ENCODE measurements at places on chromosomes 7 and 10.

DNA sequence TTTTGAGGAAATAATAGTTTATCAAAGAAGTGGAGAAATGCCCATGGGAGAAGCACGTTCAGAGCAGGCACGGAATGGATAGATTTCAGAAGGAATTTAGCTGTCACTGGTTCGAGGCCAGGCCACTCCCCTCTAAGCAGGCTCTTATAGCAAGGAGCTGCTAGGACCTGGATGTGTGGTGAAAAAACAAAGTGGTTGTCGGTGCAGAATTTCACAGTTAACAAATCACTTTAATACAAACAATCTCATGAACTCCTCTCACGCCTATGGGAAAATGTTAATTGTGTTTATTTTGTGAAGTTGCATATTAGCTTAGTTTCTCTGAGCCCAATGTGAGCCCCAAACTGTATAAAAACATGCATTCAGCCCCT is 176.3 kb downstream of the PKD1L1 start:
- no peak for DNase-seq

- DNase-seq = no peak
Measured at GRCh38 chr10:20486791-20487190, 410.3 kb downstream of the NEBL start.

DNA sequence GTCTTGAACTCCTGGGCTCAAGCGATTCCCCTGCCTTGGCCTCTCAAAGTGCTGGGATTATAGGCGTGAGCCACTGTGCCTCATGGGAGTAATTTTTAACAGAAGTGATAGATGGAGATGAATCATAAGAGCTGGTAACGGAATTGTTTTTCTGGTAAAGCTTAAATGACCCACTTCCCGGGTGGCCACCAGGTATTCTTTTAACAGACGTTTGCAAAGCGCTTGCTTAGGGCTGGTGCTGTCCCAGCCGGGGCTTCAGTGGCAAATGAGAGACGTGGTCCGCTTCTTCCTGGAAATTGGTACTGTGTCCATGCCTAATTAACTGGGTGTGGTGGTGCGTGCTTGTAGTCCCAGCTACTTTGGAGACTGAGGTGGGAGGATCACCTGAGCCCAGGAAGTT is 23.5 kb downstream of the CAMK1D start:
- DNase-seq = no peak

- DNase-seq = peak; percentile 64
Measured at GRCh38 chr10:3803927-3804741, 19.1 kb upstream of the KLF6 start.

DNA sequence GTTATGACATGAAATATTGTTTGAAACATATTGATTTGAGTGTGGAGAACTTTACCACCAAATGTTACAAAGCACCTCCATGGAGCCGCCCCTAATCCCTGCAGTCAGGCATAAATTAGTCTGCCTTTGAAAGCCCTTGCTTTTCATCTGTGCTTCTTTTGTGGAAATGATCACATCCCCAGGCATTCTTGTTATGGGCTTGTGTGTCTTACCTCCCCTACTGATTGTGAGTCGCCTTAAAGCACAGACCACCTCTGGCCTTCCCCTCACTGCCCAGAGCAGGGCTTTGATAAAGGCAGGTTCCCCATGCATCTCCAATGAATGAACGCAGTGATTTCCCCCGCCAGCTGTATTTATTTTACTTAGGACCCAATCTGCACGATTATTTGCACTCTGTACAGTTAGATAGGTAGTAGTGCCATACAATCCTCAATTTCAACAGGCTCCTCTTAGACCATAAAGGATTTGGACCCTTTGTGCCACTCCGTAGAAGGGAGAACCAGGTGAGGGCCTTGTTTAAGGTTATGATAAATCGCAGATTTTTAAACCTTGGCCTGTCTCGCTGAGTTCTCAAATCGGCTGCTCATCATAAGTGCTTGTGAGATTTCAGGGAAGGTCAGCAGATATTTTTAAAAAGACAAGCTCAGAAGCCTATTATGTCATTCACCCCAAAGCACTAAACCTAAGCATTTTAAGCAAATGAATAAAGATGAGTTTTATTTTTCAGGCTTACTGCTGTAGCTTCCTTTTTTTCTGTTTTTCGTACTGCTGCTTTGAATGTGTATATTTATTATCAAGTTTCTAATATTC is 107.8 kb downstream of the CUBN start:
- no peak for DNase-seq

DNA sequence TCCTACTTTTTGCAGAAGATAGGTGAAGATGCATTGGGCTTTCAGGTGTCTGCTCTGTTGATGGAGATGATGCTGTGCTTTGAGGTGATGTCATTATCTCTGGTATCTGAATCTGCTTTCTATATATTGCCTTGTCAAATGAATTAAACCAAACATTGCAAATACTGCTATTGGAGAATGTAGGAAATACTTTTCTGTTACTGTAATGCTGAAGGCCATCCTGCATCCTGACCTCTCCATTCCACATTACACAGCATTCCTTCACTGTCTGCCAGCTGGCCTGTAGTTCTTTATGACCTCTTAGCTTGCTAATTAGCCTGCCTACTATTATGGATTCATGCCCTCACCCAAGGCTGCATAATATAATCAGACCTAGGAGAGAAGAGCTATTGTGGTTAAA is 73.2 kb downstream of the VCL start:
- DNase-seq = no peak

- DNase-seq = peak; percentile 46
Measured at GRCh38 chr10:97542169-97543024, 30.2 kb upstream of the ANKRD2 start.

GRCh38 chr10:53387562-53387961 is 615.0 kb upstream of the MBL2 start:
- DNase-seq = no peak

- DNase-seq = no peak
Measured at GRCh38 chr7:93238131-93238530, 6.0 kb downstream of the VPS50 start.

DNA sequence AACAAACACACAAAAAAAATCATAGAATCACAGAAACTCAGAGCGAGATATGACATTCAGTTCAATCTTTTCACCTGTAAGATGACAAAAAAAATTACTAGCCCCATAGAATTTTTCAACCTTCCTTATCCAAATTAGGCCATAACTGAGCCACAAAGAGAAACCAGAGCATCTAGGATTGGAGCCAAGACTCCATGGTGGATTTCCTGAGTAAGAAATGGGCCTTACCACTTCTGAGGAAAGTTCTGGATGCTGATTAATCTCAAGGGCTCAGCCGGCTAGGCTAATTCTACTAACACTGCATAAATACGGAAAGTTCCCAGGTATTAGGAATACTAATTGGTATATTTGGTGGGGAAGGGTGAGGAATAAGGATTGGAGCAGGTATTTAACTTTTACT is 16.8 kb downstream of the LIPM start:
- no peak for DNase-seq

GRCh38 chr10:28130267-28130666 is 131.4 kb upstream of the ODAD2 start:
- no peak for DNase-seq

Data from MV-4-11 (cell line).